ENCODE measurements at places on chromosomes 12 and 14. TPM values are rescaled to one million over a fixed set of nuclear protein-coding genes. Genes with fewer than 3 reads are reported as not detected.

GRCh38 chr12:2647186-2647585 lies 147.6 kb upstream of the FKBP4 start:
- H3K4me3 ChIP-seq: no peak overlapping the region
- no peaks in the 10 kb centered on the region for H3K4me1 ChIP-seq
- no peaks in the 10 kb centered on the region for H3K36me3 ChIP-seq
- peaks cover 9% of the 10 kb centered on the region for H3K27me3 ChIP-seq
- no peak for DNase-seq

PAPLN gene
- total RNA-seq: not detected

DNA sequence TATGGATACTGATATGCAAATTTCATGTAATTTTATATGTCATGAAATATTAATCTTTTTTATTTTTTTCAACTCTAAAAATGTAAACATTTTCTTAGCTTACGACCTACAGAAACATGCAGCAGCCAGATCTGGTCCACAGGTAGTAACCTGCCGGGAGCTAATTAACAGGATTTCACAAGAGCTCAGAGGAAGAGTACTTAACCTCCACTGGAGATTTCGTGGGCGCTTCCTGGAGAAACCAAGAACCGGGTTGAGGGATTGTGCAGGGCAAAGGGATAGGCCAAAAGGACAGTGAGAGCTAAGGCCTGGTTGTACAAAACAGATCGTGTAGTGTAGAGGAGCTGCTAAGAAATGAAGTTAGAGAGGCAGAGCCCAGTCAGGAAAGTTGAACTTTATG lies 315.7 kb downstream of the PAWR start:
- H3K4me3 ChIP-seq: no peak overlapping the region
- no peaks in the 10 kb centered on the region for H3K4me1 ChIP-seq
- no peak overlapping the region for H3K27ac ChIP-seq
- DNase-seq: no peak

- H3K27me3 ChIP-seq: no peaks in the 10 kb centered on the region
- DNase-seq: no peak
- H3K4me3 ChIP-seq: no peak overlapping the region
- H3K4me1 ChIP-seq: no peaks in the 10 kb centered on the region
Observed at GRCh38 chr12:122142857-122143256, 31.2 kb downstream of the IL31 start.

GRCh38 chr12:24848941-24849477 lies 99.9 kb downstream of the BCAT1 start:
- H3K36me3 ChIP-seq: no peaks in the 10 kb centered on the region
- H3K27ac ChIP-seq: no peak overlapping the region
- H3K4me1 ChIP-seq: no peaks in the 10 kb centered on the region
- no peak for DNase-seq

GRCh38 chr14:104874571-104875411 lies 9.7 kb downstream of the CEP170B start:
- H3K27me3 ChIP-seq: no peaks in the 10 kb centered on the region
- H3K4me3 ChIP-seq: no peak overlapping the region
- no peaks in the 10 kb centered on the region for H3K4me1 ChIP-seq
- H3K27ac ChIP-seq: no peak overlapping the region

GRCh38 chr14:100857233-100857922 lies 31.5 kb downstream of the MEG3 start:
- H3K4me1 ChIP-seq: peaks cover 62% of the 10 kb centered on the region
- H3K36me3 ChIP-seq: no peaks in the 10 kb centered on the region
- H3K27ac ChIP-seq: no peak overlapping the region
- H3K4me3 ChIP-seq: no peak overlapping the region

IFNG gene
- not detected for total RNA-seq

DNA sequence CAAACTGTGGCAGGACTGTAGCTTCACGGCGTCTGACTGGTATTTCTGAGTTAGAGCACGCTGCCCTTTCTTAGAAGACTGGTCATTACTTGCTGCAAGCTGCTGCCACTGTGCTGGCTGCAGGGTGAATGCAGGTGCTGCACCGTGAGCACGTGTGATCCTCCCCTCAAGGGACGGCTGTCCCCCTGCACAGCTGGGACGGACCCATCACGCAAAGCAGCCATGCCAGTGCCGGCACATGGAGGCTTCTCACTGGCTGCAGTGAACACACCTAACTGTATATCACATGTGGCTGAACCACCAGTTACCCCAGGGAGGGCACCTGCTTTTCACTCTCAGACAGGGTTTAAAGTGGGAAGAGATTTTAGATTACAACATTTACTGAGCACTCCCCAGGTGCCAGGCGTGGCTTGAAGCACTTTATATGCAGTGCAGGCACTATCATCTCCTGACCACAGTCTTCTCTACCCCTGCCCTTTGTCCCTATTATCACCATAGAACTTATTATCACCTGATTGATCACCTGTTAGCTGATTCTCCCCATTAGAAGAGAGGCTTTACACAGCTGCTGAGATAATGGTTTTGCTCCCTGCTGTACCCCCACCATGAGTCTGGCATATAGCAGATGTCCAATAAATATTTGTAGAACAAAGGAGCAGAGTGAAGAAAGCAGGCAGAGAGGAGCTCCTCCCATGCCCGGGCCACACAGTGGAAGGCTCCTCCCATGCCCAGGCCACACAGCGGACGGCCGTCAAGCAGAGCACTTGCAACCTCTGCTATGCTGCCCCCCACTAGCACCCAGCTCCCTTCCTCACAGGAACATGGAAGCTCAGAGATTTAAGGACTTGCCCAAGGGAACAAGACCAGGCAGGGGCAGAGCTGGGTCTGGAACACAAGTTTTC lies 25.9 kb downstream of the SLC25A47 start:
- H3K27ac ChIP-seq: no peak overlapping the region
- no peak overlapping the region for H3K4me3 ChIP-seq
- H3K27me3 ChIP-seq: no peaks in the 10 kb centered on the region
- DNase-seq: no peak
- peaks cover 17% of the 10 kb centered on the region for H3K4me1 ChIP-seq
- peaks cover 16% of the 10 kb centered on the region for H3K36me3 ChIP-seq

DNA sequence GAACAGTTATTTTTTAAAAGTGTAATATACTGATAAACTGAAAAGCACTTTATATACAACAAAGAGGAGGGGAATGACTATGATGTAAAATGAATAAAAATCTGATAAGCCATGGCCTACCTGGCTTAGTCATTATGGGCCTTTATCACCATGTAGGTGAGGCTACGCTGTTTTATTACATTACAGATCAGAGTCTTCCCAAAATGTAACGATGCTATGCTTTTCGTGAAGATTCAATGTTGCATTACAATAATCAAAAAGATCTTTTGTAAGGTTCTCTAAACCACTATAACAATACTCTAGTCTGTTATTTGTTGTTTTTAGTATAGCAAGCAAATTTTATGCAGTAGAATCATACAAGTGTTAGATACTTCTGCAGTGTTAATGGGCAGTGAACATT lies 34.2 kb downstream of the ARID4A start:
- DNase-seq: no peak
- no peak overlapping the region for H3K4me3 ChIP-seq
- peaks cover 16% of the 10 kb centered on the region for H3K4me1 ChIP-seq

GRCh38 chr12:623172-623864 lies 39.9 kb downstream of the NINJ2 start:
- no peaks in the 10 kb centered on the region for H3K36me3 ChIP-seq
- peaks cover 84% of the 10 kb centered on the region for H3K4me1 ChIP-seq
- no peak overlapping the region for H3K4me3 ChIP-seq
- no peak for DNase-seq
